Left renal pelvis (tissue), 4 donors: ENCODE measurements at places on chromosomes 11 and 22. TPM values are rescaled to one million over a fixed set of nuclear protein-coding genes. Genes with fewer than 3 reads are reported as not detected.

MIOX gene
- 2.2 TPM for polyA plus RNA-seq

CAT gene
- 90.7 TPM for polyA plus RNA-seq

GLYATL1 gene
- 183 TPM for polyA plus RNA-seq

ADM2 gene
- 5.4 TPM for polyA plus RNA-seq

GGT1 gene
- 39.8 TPM for polyA plus RNA-seq

OR56A4 gene
- not detected for polyA plus RNA-seq

MAPK8IP1 gene
- 10.8 TPM for polyA plus RNA-seq

TMEM121B gene
- polyA plus RNA-seq: 1.0 TPM

VPREB3 gene
- 0.84 TPM for polyA plus RNA-seq

USP2 gene
- polyA plus RNA-seq: 7.6 TPM

GRCh38 chr11:88169471-88169870 lies 5.8 kb downstream of the RAB38 start:
- no peak for DNase-seq

DNA sequence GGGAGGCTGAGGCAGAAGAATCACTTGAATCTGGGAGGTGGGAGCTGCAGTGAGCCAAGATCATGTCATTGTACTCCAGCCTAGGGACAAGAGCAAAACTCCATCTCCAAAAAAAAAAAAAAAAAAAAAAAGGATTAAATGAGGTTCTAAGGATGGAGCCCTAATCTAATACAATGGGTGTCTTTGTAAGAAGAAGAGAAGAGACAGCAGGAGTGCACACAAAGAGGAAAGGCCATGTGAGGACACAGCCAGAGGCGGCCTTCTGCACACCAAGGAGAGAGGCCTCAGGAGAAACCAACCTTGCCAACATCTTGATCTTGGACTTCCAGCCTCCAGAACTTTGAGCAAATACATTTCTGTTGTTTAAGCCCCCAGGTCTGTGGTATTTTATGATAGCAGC lies 66.6 kb upstream of the CECR2 start:
- no peak for DNase-seq

DNA sequence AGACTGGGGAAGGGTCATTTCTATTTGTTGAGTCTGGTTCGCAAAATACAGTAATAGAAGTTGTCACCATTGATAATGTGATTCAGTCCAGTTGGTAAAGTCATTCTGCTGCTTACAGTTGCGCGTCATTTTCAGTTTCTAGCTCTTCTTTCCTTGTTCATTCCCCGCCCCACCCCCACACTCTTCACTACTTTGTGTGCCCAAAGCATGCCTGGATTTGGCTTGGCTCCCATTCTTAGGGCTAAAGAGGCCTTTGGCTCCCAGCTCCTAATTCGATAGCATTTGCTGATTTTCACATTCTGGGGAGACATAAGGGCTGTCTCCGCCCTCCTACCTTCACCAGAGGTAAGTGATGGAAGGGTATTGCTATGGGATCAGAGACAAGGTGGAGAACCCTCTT lies 43.0 kb downstream of the CECR2 start:
- no peak for DNase-seq

DNA sequence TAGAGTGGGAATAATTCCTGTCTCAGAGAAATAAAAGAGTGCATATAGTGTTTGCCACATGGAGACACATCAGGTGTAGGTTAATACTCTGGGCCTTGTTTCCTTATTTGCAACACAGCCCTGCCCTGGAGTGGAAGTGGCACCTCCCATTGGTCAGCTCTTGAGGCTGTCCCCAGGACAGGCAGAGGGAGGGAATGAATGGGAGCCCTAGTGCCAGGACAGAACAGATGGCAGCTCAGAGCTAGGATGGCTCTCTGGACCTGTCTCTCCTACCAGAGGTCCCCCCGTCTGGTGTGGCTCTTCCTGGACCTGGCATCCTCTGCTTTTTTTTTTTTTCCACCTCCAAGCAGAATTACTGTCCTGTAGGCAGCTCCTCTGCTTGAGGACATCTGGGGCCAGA lies 35.6 kb downstream of the LIMK2 start:
- no peak for DNase-seq

DNA sequence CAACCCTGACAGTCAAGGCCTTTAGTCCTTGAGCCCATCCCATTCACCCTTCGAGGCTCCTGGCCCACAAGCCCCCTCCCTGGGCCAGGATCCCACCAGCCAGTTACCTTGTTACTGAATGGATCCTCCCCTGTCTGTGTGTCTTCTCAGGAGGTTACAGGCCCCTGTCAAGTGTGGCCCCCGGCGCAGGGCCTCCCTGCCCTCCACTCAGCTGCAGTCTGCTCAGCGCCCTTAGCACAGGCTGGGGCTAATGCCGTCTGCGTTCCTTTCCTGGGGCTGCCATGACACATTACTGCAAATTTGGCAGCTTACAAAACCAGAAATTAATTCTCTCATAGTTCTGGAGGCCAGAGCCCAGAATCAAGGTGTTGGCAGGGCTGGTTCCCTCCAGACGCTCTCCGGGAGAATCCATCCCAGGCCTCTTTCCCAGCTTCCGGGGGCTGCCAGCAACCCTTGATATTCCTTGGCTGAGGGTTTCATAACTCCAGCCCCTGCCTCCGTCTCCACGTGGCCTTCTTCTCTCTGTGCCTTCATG lies 9.4 kb upstream of the SYT12 start:
- DNase-seq: no peak

DNA sequence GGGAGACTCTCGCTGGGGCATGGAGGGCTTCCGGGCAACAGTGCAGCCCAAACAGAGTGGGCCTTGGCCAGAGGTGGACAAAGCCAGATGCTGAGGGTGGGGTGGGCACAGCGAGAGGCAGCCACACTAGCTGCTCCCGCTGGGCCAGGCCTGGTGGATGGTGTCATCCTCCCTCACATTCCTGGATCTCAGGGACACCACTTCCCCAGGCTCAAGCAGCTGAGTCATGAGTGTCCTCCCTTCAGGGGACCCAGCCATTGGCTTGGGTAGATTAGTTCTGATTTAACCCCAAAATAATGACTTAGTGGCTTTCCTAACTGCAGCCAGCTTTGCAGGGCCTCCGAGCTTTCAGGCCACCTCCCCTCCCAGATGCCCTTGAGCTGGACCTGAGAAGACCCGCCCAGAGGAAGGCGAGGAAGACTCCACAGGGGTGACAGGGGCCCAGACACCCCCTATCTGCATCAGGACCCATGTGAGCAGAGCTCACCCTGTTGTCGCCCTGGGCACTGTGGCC lies 25.9 kb upstream of the WNT7B start:
- no peak for DNase-seq

- no peak for DNase-seq
These were observed 58.9 kb downstream of the GRAMD4 start for GRCh38 chr22:46678785-46679700.

DNA sequence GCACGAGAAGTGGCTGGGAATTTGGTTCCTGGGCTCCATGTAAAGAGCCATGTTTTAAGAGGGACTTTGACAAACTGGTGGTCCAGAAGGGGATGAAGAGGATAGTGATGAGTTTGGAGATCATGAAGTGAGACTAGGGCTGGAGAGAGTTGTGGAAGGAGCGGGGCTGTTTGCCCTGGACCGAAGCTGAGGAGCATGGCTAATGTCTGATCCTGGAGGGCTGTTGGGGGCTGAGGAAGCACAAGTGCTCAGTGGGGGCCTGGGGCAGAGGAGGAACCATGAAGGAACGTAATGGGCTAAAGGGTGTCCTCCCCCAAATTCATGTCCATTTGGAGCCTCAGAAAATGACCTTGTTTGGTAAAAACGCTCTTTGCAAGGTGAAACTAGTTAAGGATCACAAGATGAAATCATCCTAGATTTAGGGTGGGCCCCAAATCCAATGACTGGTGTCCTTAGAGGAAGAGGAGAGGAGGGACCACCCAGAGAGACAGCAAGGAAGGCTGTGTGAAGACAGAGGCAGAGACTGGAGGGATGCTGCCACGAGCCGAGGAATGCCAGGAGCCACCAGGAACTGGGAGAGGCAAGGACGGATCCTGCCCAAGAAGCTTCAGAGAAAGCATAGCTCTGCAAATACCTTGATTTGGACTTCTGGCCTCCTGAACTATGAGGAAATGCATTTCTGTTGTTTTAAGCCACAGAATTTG lies 107.3 kb upstream of the LMO1 start:
- DNase-seq: no peak

GRCh38 chr11:19675397-19675796 lies 37.2 kb upstream of the NAV2 start:
- DNase-seq: no peak

- DNase-seq: no peak
These were observed 1309.6 kb upstream of the RAG2 start for GRCh38 chr11:37907436-37908218.

DNA sequence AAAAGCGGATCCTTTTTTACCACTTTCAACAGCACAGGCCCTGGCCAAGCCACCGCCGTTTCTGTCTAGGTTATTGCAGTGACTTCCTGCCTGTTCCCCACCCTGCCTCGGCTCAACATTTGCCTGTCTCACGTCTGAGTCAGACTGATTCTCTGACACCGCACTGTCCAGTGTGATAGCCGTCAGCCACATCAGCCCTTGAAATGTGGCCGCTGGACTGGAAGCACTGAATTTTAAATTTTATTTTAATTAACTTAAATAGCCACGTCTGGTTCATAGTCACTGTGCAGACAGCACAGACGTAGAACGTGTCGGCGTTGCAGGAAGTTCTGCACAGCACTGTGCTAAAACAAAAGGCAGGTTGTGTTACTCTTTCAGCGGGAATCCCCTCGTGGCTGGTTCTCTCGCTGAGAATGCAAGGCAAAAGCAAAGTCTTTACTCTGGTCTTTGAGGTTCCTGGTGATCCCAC lies 56.3 kb upstream of the ADSL start:
- DNase-seq: no peak

DNA sequence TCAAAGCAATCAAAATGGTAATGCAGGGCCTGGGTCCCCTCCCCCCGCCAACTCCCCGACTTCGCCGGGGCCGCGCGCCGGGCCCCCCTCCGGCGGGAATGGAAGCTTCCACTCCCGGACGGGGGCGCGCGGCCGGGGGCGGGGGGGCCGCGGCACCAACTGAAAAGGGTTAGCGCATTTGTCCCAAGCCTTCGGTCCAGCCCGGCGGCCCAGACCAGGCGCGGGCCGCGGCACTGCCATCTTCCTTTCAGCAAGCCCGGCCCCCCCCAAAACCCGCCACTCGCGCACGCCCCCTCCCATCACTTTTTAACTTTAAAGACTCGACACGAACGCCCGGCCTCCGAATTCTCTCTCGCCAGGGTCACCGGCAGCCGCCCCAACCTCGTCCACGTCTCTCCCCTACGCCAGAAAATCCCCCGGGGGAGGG lies 2.8 kb downstream of the PHF21B start:
- no peak for DNase-seq

DNA sequence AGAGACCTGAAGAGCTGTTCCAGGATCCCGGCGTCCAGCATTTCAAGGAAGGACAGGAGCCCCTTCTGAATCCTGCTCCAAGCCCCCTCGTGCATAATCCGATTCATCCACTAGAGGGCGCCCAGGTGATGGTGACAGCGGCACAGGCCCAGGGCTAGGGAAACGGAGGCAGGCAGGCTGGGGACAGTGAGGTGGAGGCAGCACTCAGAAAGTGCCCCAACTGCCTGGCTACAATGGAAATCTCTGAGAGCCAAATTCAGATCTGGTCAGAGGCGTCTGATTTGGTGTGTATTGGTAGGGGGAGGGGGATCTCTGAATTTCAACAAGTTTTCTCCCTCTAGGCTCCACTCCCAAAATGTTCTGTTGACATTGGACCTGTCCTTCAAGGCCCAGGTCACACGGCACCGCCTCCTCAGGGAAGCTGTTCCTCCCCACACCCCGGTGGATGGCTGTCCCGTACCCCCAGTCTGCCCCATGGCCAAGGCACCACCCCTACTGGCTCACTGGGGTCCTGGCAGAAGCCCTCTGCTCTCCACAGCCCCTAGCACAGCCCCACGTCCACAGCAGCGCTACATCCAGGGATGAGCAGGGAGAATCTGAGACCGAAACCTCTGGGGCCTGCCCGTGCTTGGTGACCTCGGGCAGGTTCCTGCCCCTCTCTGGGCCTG lies 142.9 kb downstream of the CRYBB2 start:
- peak; percentile 18 for DNase-seq

DNA sequence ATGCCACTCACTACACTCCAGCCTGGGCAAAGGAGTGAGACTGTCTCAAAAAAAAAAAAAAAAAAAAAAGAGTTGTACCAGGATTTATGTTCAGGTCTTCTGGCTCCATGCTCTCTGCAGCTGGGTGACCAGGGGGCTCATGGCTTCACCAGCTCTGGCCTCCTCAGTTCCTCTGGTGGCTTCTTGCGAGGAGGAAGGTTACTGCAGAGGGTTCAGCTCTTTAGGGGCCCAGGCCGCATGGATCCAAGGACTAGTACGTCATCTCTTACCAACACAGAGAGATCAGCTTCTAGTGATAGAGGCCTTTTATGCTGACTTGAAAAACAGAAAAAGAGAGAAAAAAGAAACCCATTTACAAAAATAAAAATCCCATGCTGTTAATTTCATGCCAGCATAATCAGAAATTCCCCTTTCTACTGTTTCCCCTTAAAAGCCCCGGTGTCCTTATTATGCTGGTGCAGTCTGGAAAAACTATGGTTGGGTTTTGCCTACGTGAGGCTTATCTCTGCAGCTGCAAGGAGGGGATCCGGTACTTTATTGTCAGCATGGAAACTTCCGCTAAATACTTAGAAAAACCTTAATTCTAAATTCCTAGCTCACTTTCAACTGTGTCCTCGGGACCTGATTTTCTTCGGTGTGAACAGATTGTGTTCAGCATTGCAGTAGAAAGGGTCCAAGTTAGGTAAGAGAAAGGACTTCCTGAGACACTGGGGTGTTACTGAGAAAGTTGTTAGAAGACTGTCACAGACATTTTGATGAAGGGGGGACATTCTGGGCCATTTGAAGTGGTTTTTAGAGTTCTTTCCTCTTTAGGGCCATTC lies 13.7 kb downstream of the ZBTB16 start:
- no peak for DNase-seq

DNA sequence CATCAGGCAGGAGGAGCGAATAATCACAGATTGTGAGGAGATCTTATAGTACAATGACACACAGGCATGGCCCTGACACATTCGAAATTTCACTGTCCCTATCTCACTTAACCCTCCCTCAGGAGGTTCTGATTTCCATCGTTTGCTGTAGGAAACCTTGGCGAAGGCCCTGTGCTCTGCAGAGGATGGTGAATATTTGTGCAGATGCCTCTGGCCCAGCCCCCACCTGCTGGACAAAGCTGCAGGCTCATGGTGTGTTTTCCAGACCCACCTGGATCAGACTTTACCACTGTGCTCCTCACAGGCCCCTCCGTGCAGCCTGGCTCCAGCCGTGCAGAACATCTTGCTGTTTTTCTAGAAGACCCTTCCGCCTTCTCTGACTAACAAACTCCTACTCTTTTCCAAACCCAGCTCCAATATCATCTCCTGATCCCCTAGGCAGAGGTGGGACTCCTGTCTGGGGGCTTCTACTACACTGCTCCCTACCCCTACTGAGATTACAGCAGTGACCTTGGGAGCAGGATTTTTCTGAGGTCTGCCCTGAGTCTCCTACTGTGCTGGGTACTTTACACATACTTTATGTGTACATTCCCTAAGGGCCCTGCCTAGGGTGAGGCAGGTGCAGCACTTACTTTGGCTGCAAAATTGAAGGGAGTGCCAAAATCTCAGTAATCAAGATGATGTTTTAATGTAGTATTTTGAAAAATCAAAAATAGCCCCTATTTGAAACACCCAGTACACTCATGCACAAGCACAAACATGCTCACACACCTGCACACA lies 412.7 kb downstream of the SOX6 start:
- DNase-seq: no peak

GRCh38 chr11:95371153-95371552 lies 140.2 kb upstream of the SESN3 start:
- DNase-seq: no peak

GRCh38 chr22:10778296-10778814 lies 4749.6 kb upstream of the OR11H1 start:
- DNase-seq: no peak

GRCh38 chr22:38171927-38172831 lies 9.5 kb downstream of the PLA2G6 start:
- DNase-seq: no peak

GRCh38 chr22:30192427-30192826 lies 54.1 kb downstream of the LIF start:
- no peak for DNase-seq
